ENCODE measurements at places on chromosomes 5 and 9.

GRCh38 chr5:179588166-179588565, 35.3 kb downstream of the HNRNPH1 start:
- no peak for DNase-seq

GRCh38 chr9:106076711-106077110, 382.4 kb downstream of the TMEM38B start:
- no peak for DNase-seq

DNA sequence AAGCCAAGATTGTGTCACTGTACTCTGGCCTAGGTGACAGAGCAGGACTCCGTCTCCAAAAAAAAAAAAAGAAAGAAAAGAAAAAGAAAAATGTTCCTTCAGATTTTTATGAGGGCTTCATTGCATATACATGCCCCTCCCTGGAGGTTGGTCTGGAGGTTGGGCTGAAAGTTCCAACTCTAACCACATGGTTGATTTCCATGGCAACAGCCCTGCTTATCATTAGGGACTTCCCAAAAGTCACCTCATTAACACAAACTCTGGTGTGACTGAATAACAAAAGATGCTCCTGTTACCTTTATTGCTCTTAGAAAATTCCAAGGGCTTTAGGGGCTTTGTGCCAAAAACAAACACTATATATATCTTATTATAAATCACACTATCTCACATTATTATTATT, 113.8 kb downstream of the TMC1 start:
- DNase-seq = no peak

- DNase-seq = no peak
These were observed 13.1 kb downstream of the ROPN1L start for GRCh38 chr5:10454591-10455276.

GRCh38 chr9:107710546-107710945, 221.0 kb upstream of the KLF4 start:
- DNase-seq = no peak

DNA sequence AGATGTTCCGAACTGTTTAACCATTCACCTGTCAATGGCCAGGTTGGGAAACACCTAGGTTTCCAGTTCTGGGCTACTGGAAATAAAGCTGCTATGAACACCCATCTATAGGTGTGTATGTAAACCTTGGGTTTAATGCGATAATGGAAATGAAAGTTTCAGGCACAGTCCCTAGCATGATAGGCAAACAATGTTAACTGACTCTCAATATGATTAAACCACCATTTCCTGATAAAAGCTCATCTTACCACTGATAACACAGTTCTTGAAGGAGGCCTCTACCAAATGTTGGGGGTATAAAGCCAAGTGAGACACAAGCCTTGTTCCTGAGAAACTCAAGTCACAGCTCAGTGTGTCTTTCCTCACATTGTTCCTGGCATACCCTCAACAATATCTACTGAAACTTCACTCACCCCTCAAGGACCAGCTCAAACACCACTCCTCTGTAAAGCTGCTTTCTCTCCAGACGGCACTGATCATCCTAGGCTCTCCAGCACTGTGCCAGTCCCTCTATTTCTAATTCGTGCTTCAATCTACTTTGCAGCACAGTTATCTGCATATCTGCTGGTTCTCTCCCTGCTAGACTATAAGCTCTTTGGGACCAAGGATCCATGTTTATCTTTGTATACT, 15.8 kb downstream of the RAB14 start:
- DNase-seq = no peak

- no peak for DNase-seq
These were observed 19.3 kb downstream of the CORO2A start for GRCh38 chr9:98173181-98173580.

DNA sequence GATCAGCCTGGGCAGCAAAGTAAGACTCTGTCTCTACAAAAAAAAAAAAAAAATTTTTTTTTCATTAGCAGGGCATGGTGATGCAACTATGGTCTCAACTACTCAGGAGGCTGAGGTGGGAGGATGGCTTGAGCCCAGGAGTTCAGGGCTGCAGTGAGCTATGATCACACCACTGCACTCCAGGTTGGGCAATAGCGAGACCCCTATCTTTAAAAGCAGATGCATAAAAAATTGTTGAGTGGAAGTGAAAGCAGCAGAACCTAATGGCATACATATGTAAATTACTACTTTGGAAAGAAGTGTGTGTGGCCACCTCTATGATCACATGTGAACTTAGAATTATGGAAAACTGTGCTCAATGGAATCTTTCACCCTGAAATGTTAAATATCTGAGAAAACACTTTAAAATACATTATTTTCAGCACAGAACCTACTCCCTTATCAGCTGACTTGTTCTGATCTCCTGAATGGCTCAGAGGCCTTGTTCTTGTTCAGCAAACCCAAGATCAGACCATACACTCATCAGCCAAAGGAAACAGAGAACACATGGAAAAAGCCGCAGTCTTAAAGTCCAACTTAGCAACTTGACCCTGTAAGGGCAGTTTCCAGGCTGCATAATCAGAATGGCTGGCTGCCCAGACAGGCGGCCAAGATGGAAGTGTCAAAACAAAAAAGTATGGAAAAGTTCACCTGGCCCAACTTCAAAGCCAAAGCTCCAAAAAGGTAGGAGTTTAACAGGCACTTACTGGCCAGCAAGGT, 56.5 kb downstream of the SIL1 start:
- no peak for DNase-seq

DNA sequence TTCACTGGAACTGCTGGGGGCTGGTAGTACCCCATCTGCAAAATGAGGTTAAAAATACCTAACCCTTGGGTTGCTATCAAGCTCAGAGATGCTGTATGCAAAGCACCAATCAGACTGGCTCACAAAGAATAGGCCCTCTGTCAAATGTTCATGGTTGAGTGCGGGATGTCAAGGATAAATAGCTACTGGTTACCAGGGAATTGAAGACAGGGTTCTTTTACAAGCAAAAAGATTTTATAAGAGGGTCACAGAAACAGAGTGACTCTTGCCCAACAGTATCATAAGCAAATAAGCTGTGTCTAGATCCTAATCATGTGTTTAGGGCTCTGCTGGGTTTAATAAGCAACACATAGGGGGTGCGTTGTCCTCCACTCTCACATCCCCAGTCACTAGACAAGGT, 11.9 kb downstream of the SYK start:
- DNase-seq = no peak

DNA sequence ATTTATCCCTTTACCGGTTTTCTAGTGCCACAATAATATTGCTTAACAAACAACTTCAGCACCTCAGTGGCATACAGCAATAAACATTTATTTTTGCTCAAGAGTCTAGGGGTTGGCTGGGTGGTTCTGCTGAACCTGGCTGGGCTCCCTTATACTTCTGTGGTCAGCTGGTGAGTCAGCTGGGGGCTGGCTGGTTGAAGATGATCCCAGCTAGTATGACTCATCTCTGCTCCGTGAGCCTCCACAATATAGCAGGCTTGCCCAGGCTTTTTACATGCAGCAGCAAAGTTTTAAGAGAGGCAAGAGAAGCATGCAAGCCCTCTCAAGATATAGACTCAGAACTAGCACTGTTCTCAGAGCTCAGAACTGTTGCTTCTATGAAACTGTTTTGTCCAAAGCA, 523.5 kb upstream of the CLINT1 start:
- DNase-seq = no peak

GRCh38 chr5:98605426-98605825, 168.0 kb upstream of the RGMB start:
- DNase-seq = no peak

- no peak for DNase-seq
These were observed 74.6 kb downstream of the USP20 start for GRCh38 chr9:129909851-129910250.

DNA sequence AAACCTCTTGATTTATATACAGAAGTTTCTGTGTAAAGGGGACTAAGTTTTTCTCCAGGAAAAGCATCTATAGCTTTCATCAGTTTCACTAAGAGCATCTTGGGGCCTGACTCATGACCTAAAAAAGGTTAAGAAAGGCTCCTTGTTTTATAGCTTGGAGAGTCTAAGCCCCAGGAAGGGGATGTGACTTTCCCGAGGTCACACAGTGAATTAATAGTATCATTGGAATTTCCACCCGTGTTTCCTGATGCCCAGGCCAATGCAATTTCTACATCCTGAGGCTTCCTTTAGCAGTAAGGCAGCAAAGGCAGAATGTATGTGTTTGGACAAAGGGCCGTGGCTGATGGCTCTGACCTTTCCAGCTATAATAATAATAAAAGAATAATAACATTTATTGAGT, 8.6 kb downstream of the MORN5 start:
- no peak for DNase-seq

- no peak for DNase-seq
These were observed 108.8 kb downstream of the PDE8B start for GRCh38 chr5:77319117-77319804.

GRCh38 chr9:21265421-21266189, 25.8 kb upstream of the IFNA14 start:
- DNase-seq = no peak

DNA sequence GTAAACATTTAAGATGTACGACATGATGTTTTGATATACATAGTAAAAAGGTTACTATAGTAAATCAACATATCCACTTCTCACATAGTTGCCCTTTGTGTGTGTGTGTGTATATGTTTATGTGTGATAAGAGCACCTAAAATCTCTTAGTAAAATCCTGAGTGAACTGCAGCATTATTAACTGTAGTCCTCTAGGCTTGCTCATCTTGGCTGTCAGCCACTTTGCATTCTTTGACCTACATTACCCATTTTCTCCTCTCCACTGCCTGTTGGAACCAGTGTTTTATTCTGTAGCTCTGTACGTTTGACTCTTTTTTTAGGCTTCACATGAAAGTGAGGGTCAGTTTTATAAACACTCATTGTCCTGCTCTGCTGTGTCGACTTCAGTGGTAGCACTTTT, 24.4 kb downstream of the C5orf22 start:
- no peak for DNase-seq

GRCh38 chr5:109676920-109677319, 12.8 kb upstream of the MAN2A1 start:
- no peak for DNase-seq

DNA sequence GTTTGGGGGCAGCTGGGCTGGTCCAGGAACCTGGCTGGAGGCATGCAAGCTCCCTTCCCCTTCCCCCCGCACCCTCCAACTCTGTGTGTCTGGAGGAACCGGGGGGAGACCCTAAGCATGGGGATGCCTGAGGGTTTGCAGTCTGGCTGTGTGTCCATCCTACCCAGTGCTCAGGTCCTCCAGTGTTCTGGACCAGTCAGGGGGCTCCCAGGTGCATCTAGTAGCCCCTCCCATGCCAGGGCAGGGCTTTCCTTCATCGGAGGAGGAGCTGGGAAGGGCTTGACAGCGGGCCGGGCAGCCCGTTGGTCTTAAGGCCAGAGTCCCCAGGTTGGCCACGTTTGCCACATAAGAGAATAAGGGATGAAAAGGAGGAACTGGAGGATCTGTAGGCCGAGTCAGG, 62.6 kb upstream of the IGFBPL1 start:
- DNase-seq = no peak

DNA sequence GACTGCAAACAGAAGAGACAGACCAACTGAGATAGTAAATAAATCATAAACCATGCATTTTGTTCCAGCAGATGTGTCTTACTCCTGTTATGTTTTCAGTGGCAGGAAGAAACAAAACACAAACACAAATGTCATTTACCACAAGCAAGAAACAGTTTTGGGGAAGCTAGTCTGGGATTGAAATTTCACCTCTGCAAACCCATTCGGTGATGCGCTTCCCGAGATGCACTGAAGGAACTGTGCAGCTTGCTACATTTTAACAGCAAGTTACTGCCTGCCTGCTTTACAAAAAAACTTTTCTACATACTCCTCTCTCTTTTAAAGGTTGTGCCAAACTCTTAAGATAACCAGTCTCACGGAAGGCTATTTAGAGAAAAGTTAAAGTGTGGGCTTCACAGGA, 3.2 kb downstream of the MACROH2A1 start:
- DNase-seq = no peak

All from NCI-H1436 (cell line).